Right kidney (tissue), 9 donors: ENCODE measurements at places on chromosomes 16 and 17.

GRCh38 chr17:65181237-65182061 lies 44.3 kb downstream of the RGS9 start:
- no peak for DNase-seq

DNA sequence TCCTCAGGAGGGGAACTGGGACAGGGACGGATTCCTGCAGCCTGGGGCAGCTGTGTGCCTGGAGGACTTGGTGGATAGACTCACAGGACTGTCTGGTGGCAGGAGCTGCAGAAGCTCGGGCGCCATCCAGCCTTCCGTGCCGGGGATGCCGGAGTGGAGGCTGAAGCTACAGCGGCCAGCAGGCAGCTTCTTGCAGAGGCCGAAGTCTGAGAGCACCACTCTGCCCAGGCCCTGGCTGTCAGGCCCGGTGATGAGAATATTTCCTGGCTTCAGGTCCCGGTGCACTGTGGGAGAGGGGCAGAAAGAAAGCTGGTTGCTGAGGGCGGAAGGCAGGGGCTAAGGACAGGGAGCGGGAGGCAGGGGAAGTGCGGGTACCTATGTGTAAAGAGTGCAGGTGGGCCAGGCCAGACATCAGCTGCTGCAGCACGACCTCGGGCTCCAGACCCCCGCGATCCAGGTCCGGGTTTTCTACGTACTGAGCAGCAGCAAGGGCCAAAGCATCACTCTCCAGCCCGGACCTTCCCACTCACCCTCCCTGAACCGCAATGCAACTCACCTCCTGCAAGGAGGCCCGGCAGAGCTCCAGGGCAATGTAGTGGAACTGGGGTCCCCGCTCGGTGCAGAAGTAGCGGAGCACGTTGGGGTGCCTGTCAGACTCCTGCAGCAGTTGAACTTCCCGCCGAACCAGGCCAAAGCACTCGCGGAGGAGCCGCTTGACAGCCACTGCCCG lies 16.1 kb downstream of the PLK1 start:
- DNase-seq = peak; percentile 68

- DNase-seq = no peak
Measured at GRCh38 chr17:74239172-74239571, 25.8 kb downstream of the TTYH2 start.

DNA sequence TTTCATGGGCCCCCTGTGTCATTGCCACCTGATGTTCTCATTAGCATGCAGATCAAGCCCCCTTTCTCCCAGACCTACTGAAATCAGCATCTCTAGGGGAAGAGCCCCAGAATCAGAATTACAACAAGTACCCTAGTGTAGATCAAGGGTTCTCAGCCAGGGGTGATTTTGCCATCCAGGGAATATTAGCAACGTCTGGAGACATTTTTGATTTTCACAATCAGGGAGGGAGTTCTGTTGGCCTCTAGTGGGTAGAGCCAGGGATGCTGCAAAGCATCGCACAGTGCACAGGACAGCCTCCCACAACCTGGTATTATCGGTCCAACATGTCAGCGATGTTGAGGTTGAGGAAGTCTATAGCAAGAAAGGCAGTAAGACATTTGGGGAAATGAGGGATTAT lies 7.3 kb downstream of the AMZ2 start:
- no peak for DNase-seq

- no peak for DNase-seq
Measured at GRCh38 chr17:1953831-1954230, 71.3 kb downstream of the RTN4RL1 start.

- no peak for DNase-seq
Measured at GRCh38 chr16:78659668-78660217, 560.3 kb downstream of the WWOX start.

DNA sequence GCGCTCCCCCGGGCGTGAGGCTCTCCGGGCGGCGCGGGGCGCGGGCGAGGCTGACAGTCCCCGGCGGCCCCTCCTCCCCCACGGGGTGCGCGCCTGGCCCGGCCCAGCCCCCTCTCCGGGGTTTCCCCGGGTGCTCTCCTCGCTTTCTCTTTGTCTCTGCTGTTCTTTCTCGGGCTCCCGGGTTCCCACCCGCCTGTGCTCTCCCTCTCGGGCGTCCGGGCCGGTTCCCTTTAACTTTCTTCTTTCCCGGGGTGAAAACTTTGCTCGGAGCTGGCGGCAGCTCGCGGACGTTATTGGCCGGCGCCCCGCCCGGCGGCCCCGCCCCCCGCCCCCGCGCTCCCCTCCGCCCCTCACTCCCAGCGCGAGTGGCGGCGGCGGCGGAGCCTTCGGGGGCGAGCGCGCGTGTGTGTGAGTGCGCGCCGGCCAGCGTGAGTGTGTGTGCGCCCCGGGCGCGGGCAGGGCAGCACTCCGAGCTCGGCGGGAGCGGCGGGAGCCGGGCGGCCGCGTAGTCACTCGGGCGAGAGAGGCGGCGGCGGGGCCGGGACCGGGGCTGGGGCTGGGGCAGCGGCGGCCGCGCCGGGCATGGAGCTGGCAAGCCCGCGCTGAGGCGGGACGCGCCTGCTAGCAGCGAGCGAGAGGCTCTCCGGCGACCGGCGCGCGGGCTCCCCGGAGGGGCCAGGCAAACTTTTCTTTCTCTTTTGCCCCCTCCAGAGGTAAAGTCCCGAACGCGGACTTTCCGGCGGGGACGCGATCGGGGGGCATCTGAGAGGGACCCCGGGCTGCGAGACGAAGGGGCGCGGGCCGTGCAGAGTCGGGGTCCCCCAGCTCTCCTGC lies at the start of gene NTN1:
Gene NTN1 (plus strand): TSS at position 353 of the 834 bp plus-strand sequence. CDS start 864 bp downstream, outside the sequence.
- peak; percentile 73 for DNase-seq

GRCh38 chr16:30774367-30775130 lies 12.4 kb downstream of the RNF40 start:
- no peak for DNase-seq

DNA sequence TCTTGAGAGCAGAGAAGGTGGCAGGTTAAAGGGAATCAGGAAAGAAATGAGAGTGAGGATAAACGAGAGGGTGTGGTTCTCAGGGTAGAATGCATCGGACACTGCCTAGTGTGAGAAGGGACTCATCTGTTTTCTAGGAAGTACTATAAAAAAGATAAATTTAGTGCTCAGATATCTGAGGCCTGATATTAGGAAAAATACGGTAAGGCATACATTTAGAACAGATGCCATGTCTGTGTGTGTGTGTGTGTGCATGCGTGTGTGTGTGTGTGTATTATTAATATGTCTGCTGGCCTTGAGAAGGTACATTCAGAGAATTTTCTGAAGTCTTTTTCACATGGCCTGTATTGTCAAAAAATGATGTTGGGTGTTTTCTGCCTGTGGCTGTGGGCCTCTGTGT lies 414.8 kb downstream of the MAF start:
- no peak for DNase-seq

- no peak for DNase-seq
Measured at GRCh38 chr16:76576526-76576925, 299.3 kb downstream of the CNTNAP4 start.

DNA sequence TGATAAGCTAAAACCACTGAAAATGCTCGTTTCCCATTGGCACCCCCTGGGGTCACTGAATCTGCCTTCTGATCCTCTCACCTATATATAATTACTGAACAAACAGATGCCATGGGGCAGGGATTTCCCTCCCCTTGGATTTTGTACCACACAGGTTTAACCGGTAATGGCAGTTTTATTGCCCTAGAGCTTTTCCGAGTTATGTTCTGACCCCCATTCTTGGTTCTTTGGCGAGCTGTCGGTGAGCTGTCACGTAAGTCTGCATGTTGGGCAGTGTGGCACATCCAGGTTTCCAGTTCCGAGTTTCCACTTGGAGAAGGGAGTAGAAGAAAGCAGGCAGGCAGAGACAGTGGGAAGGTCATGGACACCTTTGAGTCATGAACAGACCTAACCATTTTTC lies 7.1 kb downstream of the TMEM97 start:
- no peak for DNase-seq

DNA sequence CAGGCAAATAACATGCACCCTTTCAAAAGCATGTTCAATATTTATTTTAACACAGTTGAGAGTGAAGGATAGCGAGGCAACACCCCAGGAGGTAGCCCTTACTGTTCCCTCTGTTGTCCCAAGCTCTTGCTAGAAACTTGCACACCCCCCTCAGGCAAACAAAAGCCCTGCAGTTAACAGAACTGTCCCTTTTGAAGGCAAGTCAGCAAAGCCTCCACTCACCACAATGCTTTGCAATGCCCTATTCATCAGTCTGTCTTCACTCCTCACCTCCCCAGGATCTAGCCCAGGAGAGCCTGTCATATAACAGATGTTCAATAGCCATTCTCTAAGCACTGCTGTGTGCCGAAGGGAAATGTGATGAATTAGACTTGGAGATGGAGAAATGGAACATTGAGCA lies 3.5 kb upstream of the CNEP1R1 start:
- no peak for DNase-seq

- DNase-seq = no peak
Measured at GRCh38 chr17:50466371-50467113, 2.1 kb downstream of the CHAD start.

DNA sequence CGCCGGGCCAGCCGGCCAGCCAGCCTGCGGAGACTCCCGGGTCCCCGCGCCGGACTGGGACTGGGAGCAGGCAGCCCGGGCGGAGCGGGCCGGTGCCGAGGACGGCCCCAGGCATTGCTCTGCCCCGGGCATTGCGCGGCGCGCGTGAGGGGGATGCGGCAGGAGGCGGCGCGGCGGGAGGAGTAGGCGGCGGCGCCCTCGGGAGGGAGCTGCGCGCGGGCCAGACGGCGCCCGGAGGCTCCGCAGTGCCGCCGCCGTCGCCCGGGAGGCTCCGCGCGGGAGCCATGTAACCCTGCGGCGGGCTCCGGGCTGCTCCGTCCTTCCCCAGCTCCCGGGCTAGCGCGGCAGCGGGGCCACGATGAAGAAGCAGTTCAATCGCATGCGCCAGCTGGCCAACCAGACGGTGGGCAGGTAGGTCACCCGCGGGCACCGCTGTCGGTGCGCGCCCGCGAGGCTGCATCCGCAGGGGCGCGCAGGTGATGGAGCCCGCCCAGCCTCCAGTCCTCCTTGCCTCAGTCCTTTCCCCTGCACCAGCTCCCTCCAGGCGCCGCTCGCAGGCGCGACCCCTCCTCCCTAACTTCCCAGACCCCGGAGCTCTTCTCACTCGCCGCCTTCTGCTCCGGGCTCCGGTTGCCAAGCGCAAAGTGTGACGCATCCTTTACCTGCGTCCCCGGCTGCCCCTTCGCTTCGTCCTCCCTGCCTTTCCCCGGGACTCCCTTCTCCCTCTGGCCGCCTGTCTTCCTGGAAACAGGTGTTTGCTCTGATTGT lies at the start of gene ARHGAP44:
Gene ARHGAP44 (plus strand): TSS at position 18 of the 768 bp plus-strand sequence. CDS start 341 bp downstream, at position 359.
- peak; percentile 89 for DNase-seq

DNA sequence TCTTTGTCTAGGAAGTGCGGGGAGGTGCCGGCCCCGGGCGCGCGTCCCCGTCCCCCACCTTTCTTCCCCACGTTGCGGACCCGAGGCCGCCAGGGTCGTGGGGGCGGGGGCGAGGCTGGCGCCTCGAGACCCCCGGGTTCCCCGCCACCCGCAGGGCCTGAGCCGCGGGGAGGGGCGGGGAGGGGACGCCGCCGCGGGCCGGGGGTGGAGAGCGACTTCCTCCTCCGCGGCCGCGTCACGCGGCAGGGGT lies 1.8 kb upstream of the ACTG1 start:
- no peak for DNase-seq
